ENCODE measurements at places on chromosomes 6 and 20. TPM values are rescaled to one million over a fixed set of nuclear protein-coding genes. Genes with fewer than 3 reads are reported as not detected.

- DNase-seq = no peak
These were observed 3.1 kb upstream of the CCM2L start for GRCh38 chr20:32006841-32007786.

GRCh38 chr6:132812255-132812732, 2.1 kb upstream of the RPS12 start:
- no peak for DNase-seq

- DNase-seq = no peak
These were observed 149.4 kb downstream of the DHX35 start for GRCh38 chr20:39111359-39112177.

- DNase-seq = no peak
These were observed 138.8 kb upstream of the C6orf118 start for GRCh38 chr6:165448210-165448609.

- peak; percentile 20 for DNase-seq
These were observed 34.6 kb downstream of the FBXO5 start for GRCh38 chr6:152948150-152948768.

GRCh38 chr20:41424546-41424945, 57.9 kb upstream of the EMILIN3 start:
- DNase-seq = no peak

DNA sequence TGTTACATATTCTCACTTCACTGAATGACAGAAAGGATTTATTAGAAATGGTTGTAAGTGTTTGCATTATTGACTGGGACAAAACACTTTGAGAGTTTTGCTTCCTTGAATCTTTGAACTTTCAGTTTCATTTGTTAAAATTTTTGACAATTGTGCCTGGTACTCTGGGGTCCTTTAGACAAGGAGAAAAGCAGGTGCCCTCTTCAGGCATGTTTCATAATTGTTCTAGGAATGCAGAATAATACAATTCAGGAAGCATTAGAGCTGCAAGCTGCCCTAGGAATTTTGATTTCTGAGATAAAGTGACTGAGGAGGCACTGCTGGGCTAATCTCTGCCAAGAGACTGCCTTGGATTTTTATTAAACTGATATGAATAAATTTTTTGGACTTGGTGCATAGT, 49.7 kb downstream of the TOP1 start:
- DNase-seq = no peak

- no peak for DNase-seq
These were observed 42.6 kb downstream of the RAB44 start for GRCh38 chr6:36739947-36740817.

- DNase-seq = no peak
These were observed 31.7 kb downstream of the IRF4 start for GRCh38 chr6:423055-423798.

DNA sequence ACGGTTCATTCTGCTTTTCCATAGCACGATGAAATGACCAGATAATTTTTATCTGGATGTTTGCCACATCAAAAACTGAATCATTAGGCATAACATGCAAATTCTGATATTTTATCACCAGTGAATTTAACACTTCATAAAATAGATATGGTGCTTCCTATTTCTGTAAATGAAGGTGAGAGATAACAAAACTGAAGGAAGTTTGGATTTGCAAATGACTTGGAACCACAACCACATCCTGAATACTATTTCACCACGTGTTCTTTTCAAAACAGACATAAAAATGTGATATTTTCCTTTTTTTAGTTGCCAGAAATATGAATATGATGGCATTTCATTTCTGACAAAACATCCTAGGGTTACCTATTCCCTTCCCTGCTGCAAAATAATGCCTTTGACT, 146.1 kb downstream of the EDN1 start:
- DNase-seq = no peak

GRCh38 chr6:25427549-25427948, 148.4 kb downstream of the CARMIL1 start:
- no peak for DNase-seq

GRCh38 chr6:34630040-34630439, 66.5 kb downstream of the ILRUN start:
- no peak for DNase-seq

GRCh38 chr6:138521790-138522189, 22.5 kb upstream of the NHSL1 start:
- no peak for DNase-seq

GRCh38 chr6:90021711-90022110, 127.4 kb downstream of the GJA10 start:
- no peak for DNase-seq

DNA sequence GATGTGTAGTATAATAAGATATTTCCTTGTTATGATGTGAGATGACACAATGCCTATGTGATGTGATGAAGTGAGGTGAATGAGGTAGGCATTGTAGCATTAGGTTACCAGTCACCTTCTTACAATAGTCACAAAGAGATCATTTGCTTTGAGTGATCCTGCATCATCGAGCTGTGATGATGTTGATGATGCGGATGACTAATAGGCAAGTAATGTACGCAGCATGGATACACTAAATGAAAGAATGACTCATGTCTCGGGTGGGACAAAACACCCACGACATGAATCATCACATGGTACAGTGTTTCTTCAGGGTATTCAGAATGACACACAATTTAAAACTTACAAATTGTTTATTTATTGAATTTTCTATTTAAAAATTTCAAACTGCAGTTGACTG, 806.3 kb upstream of the GJE1 start:
- DNase-seq = peak; percentile 97

DNA sequence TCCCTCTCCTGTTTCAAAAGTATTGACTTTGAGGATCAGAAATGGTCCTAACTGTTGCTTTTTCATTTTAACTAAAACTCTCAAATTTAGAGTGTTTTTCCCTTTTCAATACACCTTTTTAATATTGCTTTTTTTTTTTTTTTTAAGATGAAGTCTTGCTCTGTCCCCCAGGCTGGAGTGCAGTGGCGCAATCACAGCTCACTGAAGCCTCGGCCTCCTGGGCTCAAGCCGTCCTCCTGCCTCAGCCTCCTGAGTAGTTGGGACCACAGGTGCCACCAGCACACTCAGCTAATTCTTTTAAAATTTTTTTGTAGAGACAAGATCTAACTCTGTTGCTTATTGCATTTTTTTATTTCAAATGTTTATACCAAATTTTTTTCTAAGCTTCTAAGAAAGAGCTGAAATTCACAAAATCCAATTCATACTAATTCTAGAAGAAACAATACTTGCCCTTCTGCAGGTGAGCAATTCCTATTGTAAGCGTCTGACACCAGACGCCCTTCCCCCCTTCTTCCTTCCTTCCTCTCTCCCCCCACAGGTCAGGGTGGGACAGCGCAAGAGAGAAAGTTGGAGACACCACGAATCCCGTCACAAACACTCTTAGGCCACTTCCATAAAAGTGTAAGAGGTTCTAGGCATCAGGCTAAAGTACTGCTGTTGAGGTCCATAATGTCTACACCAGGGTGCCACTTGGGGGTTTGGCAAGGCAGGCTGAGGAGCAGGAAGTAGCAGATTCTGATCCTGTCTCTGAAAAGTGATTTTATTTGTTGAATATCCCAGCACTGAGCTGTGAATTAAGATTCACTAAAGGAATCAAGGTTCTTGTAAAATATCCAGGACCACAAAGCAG, 12.8 kb downstream of the DLL1 start:
- no peak for DNase-seq

DNA sequence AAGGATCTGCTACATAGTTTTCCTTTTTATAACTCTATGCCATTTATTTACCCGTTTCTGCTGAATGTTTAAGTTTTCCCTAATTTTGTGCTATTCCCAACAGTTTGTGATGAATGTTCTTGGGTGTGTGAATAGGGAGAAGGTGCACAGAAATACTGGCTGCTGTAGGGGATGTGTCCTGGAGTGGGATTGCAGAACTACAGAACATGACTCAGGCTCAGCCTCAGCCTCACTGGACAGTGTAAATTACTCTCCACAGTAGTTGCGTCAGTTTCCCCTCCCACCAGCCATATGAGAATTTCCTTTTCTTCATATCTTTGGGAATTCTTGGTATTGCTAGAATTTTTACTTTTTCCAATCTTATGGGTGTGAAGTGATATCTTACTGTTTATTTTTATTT, 57.0 kb downstream of the SLX4IP start:
- DNase-seq = no peak

DNA sequence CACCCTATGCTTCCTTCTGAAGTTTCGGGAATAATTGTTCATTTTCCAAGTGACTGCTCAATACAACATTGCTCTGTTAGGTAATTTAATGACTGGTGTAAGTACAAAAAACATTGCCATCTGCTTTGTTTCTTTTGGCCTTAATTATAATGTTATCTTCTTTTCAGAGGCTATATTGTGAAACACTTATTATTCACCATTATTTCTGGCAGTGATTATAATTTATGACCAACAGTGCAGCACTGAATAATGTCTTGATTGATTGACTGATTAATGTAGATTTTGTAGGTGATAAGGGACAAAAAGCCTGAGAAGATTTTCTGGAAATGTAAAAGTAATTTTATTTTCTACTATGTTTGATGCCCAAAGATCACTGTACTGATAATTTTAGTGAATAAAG, 377.7 kb downstream of the PLCB1 start:
- no peak for DNase-seq

DNA sequence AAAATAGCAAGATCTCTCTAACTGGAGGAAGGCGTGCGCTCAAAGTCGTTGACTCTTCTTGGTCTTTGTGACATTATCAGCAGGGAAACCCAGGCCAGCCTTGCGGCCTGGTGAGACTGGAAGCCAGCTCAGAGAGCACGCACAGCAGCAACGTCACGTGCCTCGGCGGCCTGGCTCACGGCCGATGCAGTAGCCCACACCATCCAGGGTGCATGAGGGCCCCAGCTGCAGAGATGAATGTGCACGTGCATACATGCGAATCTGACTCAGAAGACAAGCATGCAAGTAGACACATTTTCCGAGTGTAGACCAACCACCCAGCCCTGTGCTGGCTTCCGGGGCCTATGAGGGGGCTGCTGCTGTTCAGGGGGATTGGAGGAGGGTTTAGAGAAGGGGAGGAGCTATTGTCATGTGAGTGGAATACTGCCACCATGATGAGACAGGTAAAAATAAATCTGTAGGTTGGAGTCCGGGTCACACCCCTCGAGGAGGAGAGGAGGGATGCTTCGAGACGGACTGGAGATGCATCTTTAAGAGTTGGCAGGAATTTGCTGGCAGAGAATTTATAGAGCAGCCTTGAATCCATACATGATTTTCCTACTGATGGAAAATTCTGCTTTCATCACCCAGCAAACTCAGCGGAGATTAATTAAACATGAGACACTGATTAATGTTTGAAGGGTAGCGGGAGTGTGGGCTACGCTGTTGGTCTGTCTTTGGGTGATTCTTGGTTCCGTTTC, 388.2 kb downstream of the CDH4 start:
- no peak for DNase-seq

DNA sequence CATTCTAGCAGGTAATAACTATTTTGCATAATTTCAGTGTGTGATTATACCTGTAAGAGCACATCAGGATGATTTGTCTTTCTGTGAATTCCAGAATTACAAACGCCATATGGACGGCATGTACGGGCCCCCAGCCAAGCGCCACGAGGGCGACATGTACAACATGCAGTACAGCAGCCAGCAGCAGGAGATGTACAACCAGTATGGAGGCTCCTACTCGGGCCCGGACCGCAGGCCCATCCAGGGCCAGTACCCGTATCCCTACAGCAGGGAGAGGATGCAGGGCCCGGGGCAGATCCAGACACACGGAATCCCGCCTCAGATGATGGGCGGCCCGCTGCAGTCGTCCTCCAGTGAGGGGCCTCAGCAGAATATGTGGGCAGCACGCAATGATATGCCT, 122.7 kb downstream of the TMEM242 start:
- DNase-seq = no peak

- no peak for DNase-seq
These were observed 31.3 kb upstream of the MRAP2 start for GRCh38 chr6:84002226-84002625.

DNA sequence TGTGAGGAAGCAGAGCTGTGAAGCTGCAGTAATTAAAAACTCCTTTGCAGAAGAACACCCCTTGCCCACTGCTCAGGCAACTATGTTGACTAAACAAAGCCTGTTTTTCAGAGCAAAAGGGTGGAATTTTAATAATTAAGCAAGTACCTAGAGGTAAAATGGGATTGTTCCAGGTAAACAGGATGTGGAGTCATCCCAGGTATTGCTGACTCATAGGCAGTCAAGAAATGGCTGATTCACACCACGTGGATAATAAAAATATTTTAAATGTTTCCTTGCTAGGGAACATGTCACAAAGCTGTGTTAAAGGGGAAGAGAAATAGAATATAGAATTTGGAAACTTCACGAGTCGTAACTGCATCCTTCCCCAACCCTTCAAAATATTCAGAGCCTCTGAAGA, 491.8 kb downstream of the BTBD3 start:
- DNase-seq = no peak

DNA sequence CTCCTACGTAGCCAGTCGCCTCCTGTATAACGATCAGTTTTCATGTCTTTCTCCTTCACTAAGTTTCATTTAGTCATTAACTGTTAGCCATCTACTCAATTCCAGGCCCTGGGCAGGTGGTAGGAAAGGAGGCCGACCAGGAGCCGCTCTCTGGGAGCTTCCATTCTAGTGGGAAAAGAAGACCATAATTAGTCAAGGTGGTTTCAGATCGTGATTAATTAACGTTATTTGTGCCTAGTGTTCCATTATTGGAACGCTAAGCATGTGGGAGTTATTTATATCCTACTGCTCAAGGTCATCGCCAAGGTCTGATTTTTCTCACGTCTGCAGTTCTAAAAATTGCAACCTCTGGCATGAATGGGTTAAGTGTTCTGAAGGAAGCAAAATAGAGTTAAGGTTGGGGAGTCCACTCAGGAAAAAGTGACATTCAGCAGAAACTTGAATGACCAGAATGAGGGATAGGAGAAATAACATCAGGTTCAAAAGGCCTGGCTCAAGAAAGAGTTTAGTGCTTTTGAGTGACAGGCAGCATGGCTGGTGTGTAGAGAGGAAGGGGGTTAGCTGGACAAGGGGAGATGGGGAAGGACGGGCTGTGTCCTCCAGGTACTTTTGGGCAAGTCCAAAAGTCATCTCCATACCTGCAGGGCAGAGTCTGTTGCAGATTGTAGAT, 812 bp downstream of the SLC9A8 start:
- no peak for DNase-seq

GRCh38 chr6:5599127-5599526, 337.8 kb downstream of the FARS2 start:
- no peak for DNase-seq

Gene TREM1
- not detected for total RNA-seq

Gene SLC22A7
- not detected for total RNA-seq

Gene TINAG
- not detected for total RNA-seq

Gene MED23
- 18.3 TPM for total RNA-seq

Gene SPATA2
- 8.3 TPM for total RNA-seq

Gene OR2J3
- total RNA-seq = not detected

Gene CSTF1
- total RNA-seq = 46.3 TPM

Gene GJA1
- 3.8 TPM for total RNA-seq

Gene PPP1R14C
- not detected for total RNA-seq

Gene OR2H1
- not detected for total RNA-seq

Gene SSTR4
- total RNA-seq = not detected

Gene HLA-DRB1
- total RNA-seq = 1.1 TPM

Gene ECT2L
- total RNA-seq = not detected

Gene SERPINB1
- total RNA-seq = 40.8 TPM

Gene CTCFL
- total RNA-seq = 0.05 TPM

Gene FNDC11
- 1.3 TPM for total RNA-seq
